ENCODE measurements at places on chromosomes 2 and 18.

DNA sequence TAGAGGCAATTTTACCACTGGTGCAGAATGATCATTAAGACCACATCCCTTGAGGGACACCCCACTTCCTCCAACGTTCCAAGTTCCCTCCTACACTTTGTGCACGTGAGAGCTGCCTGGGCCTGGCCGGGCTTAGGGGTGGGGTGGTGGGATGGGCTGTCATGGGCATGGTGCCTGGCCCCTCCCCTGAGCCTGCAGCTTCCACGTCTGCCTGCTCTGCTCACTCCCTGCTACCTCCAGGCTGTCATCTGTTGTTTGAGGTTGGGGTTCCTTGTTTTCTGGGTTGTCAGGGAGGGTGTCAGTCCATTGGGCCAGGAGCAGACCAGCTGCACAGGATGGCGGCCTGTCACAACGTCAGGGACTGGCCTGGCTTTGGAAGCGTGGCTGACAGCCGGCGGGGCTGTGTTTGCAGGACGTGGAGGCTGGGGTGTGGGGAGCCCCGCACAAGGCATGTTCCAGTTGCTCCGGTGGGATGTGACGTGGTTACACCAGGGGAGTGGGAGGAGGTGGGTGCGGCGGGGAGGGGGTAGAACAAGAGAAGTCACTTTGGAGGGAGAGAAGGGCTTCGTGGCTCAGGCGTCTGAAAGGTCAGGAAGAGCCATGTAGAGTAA lies 72.3 kb downstream of the RTP5 start:
- no peak for DNase-seq

DNA sequence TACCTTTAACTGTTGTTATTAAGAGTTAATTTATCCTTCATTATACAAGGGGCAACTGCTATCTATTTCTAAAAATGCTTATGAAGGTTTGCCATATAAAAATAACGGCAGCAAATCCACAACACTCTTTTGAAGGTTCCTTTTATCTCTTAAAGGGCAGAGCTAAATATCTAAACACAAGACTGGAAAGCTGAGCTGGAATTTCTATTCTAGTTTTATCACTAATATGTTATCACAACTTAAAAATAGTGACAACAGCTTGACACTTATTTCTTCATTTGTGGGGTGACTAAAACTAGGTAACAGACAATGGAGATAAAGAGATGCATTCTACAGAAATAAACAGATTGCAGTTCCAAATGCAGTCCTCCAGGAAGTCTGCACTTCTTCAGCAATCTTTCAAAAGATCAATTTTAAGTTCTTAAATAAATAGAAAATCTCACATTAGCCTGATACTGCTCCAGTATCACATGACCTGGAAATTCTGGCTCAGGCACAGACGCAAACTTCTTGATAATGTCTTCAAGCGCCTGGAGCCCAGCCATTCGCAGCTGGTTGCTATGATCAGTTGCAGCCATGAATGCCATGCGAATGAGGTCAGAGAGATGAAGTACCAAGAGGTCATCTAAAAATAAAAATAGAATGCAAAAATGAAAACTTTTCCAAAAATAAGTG lies 54.0 kb upstream of the STRN start:
- DNase-seq = no peak

DNA sequence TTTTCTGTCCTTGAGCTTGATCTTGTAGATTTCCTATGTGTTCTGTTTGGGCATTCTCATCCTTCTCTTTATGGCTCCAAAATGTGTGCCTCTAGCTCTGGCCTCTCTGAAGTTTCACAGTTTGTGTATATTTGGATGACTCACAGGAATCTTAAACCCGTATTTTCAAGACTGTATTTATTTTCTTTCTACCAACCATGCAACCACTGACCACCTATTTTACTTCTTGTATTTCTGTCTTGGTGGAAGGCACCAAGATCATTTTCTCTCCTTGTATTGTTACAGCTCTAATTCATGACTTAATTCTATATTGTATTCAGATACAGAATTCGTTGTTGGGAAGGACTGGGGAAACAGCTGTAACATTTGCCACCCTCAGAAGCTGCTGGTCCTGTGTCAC lies 39.5 kb downstream of the ACSL3 start:
- DNase-seq = peak; percentile 84

GRCh38 chr2:65514555-65515195 lies 82.3 kb upstream of the SPRED2 start:
- no peak for DNase-seq

DNA sequence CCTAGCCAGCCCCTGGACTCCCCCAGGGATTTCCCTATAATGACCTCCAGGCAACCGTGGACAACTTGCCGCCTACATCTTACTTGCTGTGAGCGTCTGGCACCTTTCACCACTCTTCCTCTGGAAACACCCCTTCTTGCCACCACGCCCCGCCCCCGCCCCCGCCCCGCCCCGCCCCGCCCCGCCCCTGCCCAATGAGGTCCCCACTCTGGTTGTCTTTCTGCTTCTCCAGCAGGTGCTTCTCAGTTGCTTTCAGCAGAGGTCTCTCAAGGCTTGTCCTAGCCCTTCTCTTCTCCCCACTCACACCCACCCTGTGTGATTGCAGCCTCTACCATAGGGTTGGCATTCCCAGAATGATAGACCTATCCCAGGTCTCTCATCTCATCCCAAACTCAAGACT lies 214.5 kb downstream of the EN1 start:
- DNase-seq = no peak

DNA sequence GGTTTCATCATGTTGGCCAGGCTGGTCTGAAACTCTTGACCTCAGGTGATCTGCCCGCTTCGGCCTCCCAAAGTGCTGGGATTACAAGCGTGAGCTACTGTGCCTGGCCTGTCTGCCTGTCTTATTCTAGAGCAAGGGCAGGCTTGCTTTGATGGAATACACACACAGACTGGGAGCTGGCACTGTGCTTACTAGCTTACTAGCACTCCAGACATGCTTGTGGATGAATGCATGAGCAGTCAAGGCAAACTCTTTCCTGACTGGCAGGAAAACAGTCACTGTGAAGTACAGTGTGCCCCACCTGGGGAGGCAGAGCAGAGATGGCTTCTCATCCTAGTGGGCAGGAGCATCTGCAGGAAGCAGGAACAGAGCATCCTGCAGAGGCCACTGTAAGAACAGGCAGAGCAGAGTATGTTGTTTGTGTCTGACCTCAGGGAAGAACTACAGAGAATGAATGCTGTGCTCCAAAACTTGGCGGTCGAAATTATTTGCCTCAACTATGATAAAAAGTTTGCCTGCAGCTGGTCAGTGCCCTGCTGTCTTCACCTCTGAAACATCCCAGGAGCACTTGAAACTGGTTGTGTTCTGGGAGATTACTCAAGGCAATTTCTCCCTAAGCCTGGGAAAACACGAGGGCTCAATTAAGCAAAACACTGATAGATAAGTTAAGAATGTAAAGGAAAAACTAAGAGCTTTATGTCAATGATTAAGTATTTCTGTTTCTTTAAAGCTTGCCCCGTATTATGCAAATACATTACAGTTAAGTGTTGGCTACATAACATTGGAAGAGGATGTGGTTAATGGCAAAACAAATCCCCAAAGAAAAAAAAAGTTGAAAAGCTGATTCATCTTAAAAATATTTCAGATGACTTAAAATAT lies 102.4 kb downstream of the VAPA start:
- peak; percentile 73 for DNase-seq

DNA sequence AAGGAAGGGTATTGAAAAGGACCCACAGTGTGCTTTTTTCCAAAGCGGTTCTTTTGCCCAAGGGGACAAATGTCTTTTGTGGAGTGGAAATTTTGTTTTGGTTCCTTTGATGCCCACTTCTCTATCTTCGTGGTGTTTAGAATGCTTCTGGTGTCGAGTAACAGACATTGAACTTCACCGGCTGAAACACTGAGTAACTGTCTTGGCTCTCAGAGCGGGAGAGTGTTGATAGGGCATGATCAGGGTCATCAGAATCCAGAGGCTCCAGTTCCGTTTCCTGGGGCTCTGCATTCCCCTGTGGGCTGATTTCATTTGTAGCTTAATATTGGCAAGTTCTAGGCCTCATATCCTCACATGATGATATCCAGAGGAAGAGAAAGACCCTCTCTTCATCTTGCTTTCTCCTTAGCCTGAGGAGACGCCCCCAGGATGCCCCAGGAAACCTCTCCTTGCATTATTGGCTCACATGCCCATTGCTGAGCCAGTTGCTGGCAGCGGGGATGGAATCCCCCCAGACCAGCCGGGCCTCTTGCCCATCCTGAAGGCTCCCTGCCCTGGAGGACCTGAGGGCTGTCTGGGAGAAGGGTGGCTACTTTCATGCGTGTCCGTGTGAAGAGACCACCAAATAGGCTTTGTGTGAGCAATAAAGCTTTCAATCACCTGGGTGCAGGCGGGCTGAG lies 27.9 kb upstream of the AGFG1 start:
- DNase-seq = no peak
